Daoy (cell line): ENCODE measurements at places on chromosomes 12 and 14. TPM values are rescaled to one million over a fixed set of nuclear protein-coding genes. Genes with fewer than 3 reads are reported as not detected.

GRCh38 chr14:102184316-102185035, 44.8 kb downstream of the WDR20 start:
- DNase-seq: no peak

DNA sequence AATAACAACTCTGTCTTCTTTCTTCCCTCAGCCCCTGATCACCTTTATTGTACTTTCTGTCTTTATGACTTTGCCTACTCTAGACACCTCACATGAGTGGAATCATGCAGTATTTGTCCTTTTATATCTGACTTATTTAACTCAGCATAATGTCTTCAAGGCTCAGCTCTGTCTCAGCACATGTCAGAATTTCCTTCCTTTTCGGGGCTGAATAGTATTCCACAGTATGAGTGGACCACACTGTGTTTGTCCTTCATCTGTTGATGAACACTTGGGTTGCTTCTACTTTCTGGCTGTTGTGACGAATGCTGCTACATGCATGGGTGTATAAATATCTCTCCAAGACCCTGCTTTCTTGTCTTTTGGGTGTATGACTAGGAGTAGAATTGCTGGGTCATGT, 117.6 kb downstream of the KIF26A start:
- DNase-seq: no peak

DNA sequence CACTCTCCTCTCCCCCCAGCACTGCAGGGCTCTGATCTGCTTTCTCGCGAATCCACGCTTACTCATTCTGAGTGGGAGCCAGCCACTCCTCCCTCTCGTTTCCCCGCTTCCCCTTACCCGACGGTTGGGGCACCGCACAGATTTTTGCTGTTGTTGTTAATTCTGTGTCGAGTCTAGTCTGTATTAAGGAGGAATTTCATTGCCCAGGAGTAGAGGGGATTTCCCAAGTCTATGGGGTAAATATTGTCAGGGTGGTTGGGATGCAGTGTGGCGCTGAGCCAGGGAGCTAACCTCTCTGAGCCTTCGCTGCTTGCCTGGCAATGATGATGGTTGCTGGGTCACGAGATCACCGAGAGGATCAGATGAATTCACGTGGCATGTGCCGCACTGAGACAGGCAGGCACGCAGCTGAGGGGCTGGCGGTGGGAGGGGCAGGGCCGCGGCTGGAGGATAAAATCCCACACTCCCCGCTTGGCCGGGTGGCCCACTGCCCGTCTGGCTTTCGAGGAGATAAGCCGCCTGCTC, 18.5 kb downstream of the NCOR2 start:
- peak; percentile 94 for DNase-seq

DNA sequence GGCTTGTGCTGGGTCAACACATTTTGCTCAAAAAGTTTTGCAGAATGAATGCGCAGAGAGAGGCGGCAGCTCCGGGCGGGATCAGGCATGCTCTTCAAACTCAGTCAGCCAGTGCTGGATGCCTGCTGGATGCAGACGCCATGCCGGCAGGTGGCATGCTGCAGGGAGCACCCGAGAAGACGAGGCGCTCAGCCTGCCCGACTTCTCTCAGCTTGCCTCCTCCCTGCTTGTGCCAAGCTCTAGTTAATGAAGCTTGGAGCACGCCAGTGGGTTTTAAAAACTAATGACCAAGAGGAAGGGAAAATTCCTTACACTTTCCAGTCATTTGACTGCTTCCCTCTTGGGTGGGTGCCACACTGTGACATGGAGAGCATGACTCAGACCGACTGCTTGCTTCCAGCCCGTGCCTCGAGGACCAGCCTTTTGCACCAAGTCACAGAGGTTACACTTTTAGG, 39.8 kb downstream of the SLC24A4 start:
- DNase-seq: peak; percentile 66

- DNase-seq: peak; percentile 64
These were observed 13.8 kb downstream of the GXYLT1 start for GRCh38 chr12:42130672-42131402.

- DNase-seq: no peak
These were observed 7.3 kb downstream of the DHRS1 start for GRCh38 chr14:24292118-24292807.

Gene DLGAP5
- 155 and 171 TPM in 2 replicates for total RNA-seq

Gene PRKD1
- total RNA-seq: 2.9 and 3.3 TPM in 2 replicates

Gene IL23A
- 1.1 TPM in 1 of 2 replicates, not detected in the other for total RNA-seq
